ENCODE measurements at places on chromosomes 4 and X.

DNA sequence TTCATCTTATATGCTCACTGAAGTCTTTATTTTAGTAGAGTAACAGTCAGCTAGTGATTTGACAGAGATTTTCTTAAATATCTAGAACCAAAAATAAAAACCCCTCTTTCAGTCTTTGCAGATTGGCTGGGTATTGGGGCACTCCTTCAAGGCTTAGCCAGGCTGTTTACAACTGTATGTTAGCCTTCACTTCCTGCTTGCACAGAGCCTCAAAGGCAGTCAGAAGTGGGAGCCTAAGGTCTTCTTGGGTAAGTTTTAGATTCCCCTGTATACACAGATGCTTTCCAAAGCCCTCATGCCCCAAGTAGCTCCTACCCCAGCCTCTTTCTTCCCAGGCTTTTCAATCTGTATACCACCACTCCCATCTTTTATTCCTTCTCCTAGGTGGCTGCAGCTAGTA, 136.1 kb upstream of the STIM2 start:
- DNase-seq, result no peak

DNA sequence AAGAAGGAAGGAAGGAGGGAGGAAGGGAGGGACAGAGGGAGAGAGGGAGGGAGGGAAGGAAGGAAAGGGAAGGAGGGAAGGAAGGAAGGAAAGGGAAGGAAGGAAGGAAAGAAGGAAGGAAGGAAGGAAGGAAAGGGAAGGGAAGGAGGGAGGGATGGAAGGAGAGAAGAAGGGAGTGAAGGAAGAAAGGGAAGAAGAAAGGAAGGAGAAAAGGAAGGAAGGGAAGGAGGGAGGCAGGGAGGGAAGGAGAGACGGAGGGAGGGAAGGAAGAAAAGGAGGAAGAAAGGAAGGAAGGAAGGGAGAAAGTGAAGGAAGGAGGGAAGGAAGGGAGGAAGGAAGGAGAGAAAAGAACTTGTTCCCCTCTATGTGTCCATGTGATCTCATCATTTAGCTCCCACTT, 465.0 kb downstream of the KCTD8 start:
- no peak for DNase-seq

- DNase-seq, result no peak
Observed at GRCh38 chr4:111838406-111838930, 306.8 kb upstream of the FAM241A start.

DNA sequence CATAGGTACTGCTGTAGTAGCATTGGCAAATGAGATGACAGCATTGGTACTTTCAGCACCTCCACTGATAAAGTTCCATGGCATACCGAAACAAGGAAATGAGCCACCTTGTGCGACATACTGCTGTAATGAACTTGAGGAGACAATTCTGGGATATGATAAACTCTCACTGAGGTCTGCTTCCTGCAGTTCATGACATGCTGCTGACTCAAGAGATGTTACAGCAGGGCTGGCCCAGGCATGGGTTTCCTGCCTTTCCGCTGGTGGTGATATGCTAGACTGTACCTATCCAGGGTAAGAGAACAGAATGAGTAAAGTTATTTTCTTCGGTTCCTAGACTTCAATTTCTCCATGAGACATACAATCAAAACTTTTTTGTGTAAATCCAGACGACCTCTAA, 17.1 kb downstream of the BEND2 start:
- no peak for DNase-seq

GRCh38 chr4:93746031-93746430, 82.5 kb upstream of the ATOH1 start:
- no peak for DNase-seq

DNA sequence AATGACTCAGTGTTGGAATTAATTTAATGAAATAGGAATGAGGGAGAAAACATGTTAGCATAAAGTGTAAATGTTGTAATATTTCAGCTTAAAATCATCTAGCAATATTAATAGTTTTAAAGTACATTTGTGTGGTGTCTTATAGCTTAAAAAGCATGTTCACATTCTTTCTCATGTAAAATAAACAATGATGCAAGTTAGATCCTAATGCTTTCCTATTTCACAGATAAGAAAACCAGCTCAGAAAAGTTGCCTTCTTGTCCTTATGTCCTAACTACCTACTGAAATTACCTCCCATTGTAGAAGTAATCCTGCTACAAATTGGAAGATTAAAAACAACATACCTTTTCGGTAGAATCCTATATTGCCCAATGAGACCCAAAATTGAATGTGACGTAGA, 40.9 kb upstream of the PRDM8 start:
- DNase-seq, result no peak

DNA sequence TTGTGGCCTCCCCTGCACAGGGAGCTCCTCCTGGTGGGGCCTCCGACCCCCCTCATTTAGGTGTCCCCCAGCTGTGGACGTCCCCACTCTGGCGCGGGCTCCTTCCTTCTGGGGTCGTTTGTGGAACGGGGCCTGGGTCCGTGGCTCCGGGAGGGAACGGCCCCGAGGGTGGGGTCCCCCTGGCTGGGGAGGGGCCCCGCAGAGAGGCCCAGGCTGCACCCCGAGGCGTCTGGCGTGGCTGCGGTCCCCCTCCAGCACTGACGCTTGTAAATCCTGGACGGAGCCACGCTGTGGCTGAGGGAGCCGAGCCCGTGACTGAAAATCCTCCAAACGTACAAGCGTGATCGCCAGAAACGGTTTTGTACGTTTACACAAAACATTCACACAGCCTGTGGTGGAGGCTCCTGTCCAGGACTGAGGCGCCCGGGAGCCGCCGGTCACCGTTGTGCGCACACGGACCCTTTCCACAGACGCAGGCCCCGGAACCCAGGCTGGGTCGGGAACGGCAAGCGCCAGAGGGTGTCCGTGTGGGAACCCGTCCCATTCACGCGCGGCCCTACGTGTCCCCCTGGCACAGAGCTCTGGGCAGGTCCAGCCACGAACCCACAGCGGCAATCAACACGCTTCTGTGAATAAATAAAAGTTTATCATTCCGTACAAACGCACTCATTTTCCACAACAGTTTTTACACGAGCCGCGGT, 15.2 kb upstream of the GTPBP6 start:
- no peak for DNase-seq

All from Ammon's horn (tissue), 1 donor.